NCI-H526 (cell line): ENCODE measurements at places on chromosomes 5 and 9.
A peak's percentile ranks its signal among the peaks of the same experiment; 100 is the strongest.

DNA sequence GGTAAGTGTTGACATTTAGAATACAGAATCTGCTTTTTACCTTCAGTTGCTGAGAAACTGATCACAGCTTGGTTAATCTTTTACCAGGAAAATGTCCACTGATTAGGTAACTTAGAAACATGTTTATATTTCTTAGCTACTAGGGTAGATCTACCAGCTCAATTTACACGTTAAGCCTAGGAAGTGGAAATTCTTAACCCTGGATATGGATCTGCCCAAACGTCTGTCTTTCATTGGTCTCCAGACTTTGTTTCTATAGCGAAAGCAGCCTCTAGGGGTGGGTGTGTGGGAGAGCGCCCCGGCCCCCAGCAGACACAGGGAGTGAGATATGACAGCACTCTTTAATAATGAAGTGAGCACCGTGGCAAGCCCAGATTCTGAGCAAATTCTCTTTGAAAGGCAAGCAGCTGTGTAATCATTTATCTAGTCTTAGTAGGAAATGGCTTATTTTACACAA lies 141.6 kb upstream of the ZNF608 start:
- DNase-seq, result peak; percentile 3

DNA sequence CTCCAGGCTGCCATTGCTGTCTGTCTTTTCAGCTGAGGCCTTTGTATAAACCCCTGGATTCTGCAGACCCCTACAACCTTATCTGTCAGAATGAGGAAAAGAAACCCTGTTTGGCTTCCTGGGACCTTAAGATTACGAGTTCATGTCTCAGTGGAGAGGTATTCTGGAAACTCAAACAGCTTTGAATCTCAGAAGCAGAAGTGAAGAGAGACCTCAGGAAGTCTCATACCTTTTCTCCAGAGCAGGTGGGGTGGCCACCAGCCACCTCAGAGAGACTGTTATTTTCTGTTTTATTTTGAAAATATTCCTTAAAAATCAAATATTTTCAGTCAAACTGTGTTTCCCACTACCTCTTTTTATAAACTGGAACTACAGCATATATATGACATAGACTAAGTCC lies 457.5 kb downstream of the TMEM232 start:
- DNase-seq, result no peak

DNA sequence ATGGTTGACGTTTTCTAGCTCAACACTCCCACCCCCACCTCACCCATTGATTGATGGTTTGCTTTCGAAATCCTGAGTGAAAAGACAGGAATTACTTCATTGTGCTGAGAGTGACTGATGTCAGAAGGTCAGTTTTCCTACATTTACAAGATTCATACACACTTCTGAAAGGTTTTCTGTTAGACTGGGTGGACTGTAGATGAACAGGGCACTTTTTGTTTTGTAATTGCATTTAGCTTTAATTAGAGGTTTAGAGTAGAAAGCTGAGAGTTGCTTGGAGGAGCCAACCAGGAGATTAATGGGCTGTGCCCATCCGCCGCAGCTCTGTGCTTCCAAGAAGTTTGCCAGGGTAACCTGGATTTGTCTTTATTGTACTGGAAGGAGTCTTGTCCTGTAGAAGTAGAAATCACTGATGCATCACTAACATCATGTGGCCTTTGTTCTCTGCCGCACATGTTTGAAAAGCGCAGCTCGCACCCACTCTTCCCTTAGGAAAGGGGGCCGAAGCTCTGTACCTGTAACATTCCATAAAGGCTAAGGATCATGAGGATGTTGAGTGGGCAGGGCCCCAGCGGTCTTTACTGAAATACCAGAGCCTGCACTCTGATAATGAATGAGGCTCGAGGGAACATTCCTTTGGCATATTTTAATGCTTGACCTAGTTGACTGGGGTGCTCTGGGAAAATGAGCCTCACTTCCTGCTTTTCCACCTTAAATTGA lies 267.6 kb upstream of the DMRT1 start:
- DNase-seq, result no peak

- DNase-seq, result no peak
Observed at GRCh38 chr5:132296412-132297016, 2.3 kb downstream of the SLC22A4 start.

GRCh38 chr9:27125936-27126335 lies 16.9 kb downstream of the TEK start:
- DNase-seq, result no peak

DNA sequence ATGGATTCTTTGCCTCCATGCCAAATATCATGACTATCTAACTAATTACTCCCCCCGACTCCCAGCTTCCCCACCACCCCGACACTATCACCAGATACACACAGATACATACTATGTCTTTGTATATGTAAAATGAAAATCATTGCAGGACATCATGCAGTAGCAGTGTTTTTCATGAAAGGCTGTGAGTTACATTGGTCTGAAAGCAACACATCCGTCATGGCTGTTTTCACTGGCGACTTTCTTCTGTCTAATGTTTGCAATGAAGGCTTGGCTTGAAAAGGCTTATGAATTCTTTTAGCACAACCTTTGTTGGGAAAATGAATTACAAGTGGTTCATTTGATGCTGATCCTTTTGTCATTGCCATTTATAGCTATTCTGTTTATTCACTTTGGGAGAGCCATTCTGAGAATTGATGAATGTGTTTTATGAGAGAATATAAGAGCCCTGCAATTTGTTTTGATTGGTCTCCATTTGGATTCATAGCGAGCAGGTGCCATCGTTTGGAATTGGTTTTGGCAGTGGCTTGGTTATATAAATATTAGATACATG lies 103.4 kb downstream of the PIP5K1B start:
- DNase-seq, result no peak

DNA sequence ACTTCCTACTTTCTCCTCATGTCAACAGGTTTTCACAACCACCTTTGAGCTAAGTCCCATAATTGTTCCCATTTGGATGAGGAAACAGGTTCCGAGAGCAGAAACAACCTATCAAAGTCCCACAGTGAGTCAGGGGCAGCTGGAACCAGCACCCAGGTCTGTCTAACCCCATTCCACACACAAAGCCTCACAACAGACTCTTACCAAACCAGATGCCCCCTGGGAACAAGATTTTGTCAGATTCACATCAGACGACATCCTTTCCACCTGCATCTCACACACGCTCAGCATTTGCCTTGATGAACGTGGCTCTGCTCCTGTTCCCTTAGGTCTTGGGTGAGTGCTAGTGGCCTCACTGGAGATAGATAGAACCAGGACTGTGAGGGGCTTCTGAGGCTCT lies 17.0 kb downstream of the SWI5 start:
- DNase-seq, result no peak

DNA sequence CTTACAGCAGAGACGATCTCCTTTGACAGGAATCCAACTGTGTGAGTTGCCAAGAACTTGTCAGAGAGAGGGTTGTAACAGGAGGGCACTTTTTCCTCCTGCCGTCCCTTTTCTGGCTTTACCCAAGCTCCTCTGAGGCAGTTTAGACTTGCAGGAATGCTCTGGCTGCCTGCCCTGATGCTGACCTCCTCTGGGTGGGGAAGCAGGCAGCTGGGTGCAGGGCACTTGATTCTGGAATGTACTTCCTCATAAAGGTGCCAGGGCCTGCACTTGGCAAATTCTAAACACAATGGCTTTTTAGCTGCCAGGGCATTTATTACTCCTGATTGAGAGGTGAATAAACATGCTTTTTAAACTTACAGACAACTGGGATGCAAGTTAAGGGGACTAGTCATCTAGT lies 190.4 kb downstream of the EPB41L4A start:
- DNase-seq, result no peak

DNA sequence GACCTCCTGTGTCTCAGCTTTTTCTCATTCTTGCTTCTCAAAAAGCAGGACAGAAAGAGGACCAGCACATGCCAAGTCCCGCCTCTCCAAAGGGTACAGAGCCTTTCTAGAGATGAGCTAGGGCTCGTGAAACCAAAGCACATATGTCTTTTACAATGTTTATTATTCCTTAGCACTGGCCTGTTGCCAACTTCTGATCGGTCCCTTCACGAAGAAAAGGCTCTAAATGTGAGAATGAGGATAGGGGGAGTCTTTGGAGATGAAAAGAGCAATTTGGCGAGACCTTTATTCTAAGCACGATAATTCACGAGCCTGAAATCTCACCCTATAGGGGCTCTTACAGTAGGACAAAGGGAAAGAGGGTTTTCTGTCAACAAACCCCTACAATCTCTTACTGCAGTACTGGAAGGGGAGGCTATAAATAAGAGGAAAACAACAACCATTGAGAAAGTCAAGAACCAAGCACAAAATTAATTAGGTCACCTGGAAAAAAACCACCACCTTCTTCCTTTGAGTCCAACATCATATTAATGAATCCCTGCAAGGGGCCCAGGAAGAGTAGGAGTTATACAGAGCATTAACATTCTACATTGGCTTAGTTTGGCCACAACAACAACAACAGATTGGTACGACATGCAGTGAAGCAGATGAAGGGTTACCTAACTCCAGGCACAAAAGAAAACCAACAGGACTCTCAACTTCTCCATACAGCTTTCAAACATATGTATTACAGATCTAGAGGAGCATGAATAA lies 309.5 kb downstream of the PDE4D start:
- DNase-seq, result no peak

DNA sequence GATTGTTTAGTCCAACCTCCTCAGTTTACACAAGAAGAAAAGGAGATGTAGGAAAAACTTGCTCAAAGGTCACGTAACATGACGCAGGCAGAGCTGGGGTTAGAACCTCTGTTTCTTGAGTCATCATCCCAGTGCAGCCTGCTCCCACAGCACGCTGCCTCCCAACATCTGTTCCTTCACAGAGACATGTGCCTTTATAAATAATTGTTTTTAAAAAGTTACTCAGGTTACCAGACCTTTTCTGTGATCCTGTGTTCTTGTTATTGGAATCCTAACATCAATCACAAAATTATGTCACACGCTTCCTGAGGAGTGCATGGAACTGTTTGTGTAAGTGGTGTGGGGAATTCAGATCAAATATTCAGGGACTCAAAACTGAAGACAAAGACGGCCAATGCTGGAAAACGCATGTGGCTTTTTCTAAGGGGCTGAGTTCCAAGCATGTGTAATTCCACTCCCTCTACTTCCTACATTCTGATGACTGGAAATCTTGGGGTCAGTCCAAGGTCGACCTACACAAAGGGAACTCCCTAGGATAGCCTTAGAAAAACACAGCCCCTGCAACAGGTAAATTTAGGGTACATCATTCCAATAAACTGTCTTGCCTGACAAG lies 184.3 kb downstream of the TSSK1B start:
- DNase-seq, result no peak

- DNase-seq, result no peak
Observed at GRCh38 chr5:2024986-2025721, 142.4 kb upstream of the IRX4 start.

GRCh38 chr9:133686642-133687575 lies 50.7 kb downstream of the DBH start:
- no peak for DNase-seq

DNA sequence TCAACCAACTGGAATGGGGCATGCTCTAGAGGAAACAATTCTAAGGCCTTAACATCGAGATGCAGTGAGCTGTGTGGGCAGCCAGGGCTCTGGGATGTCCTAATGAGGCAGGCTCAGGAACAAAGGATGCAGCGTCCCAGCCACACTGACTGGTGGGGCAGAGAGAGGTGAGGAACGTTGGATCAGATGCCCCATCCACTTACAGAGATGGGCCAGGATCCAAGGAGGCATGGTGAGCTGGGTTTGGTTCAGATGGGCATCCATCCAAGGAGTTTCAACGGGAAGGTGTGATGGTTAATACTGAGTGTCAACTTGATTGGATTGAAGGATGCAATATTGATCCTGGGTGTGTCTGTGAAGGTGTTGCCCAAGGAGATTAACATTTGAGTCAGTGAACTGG lies 15.5 kb upstream of the MARCHF6 start:
- no peak for DNase-seq

DNA sequence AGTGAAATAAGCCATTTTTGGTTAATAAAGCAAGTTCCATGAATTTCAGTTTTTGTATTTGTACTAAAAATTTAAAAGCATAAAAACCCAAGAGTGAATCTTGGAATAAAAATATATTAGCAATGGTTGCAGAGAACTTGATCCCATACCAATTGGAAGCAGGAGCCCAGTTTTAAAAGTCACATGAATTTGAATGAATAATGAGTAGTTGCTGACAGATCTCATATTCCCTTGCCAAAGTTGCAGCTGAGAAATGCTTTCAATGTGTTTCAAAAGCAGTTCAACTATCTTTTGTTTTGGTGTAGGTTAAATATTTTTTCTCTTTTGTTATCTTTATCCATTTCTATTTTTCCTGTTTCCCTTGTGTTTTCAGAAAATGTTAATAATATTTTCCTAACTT lies 818.6 kb downstream of the CDH18 start:
- peak; percentile 7 for DNase-seq

DNA sequence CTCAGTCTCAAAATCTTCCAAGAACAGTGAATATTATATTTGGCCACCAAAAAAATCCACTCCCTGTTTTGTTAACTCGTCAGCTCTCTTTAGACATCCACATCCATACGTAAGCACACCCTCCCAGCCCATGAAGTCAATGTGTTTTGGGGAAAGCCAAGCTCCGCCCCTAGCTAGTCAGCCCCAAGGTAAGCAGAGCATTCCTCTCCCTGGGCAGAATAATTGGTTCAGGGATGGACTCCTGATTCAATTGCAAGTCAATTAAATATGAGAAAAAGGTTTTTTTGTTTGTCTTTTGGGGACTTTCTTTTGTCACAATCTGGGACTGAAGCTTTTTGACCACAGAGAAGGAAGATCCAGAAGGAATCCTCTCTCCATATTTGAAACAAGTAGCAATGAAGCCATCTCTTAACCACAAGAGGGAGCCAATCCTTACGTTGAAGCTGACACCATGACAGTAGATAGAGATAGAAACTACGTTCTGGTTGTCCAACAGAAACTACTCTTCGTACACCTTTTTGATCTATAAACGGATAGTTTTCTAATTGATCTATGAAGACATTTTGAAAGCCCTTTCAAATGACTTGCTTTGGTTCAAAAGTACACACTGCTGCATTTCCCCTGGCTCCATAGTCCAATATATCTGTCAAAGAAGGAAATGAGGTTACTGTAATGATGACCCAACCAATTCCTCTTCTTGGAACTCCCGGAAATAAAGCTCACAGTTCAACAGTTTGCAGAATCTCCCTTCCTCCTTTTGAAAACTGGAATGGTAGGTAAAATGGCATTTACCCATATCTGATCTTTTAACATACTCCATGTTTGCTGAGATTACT lies 166.4 kb downstream of the TLE1 start:
- DNase-seq, result peak; percentile 56

DNA sequence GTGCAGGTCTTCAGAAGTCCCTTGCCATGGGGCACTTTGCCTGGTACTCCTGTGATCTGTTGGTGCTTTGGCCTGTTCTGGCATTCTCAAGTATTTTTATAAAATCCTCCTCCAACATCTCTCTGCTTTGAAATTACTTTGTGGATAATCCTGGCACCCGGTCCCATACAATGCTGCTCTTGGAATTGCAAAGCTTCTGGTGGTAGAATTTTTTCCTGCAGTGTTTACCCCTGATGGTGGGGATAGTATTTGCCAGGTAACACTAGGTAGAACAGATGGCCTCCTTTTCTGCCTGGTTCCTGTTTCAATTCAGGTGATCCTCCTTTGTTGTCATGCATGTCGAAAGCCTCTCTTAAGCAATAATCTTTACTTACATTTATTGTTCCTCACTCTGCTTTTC lies 109.8 kb upstream of the ATP10B start:
- no peak for DNase-seq

- DNase-seq, result no peak
Observed at GRCh38 chr5:1343315-1343751, 1.6 kb downstream of the CLPTM1L start.
